Brain pericyte (primary cell): ENCODE measurements at places on chromosomes 12 and 14.

GRCh38 chr12:123767613-123768012 lies 5.5 kb downstream of the DNAH10 start:
- DNase-seq, result no peak

DNA sequence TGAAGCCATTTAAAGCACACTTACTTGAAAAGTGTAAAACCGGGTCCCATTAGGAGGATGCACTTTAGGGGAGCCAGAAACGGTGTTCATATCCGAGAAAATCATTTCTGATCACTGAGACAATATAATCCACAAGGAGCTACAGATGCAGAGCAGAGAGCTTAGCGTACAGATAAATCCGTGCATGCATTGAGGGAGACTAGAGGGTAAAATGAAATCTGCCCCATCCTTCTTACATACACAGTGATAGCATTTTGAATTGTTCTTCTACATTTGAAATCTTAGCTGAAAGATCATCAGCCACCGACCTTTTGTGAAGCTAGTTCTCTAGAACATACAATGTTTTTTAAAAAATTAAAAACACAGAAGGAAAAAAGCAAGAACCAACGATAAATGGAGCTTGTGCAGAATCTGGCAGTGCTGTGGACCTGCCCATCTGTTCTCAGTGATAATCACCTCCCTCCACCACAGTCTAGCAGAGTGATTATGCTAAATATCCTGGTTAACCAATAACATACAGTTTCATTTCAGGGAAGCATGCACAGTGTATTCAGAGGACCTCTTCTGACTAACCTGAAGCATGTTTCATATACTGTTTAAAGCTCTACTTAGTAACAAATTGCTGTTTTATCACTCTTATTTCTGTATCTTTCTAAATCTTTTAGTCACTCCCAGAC lies 161.1 kb downstream of the PPFIA2 start:
- DNase-seq, result no peak

- DNase-seq, result no peak
These were observed 122.1 kb downstream of the CALM1 start for GRCh38 chr14:90518941-90519256.

DNA sequence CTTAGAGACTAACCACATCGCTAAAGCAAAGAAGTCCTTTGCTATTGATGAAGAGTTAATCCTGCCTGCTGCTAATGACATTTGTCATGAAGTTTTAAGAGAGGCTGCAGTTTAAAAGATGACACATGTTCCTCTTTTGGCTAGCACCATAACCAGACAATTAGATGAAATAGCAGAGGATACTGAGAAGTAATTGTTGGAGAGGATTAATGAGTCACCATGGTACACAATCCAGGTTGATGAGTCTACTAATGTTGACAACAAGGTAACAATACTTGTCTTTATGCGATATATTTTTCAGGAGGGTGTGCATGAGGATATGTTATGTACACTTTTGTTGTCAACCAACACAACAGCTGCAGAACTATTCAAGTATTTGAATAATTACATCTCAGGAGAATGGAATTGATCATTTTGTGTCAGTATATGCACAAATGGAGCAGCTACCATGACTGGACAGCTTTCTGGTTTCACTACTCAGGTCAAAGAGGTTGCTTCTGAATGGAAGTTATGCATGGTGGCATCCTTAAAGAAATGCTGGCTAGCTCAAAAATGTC lies 56.7 kb downstream of the LRRIQ1 start:
- DNase-seq, result no peak

DNA sequence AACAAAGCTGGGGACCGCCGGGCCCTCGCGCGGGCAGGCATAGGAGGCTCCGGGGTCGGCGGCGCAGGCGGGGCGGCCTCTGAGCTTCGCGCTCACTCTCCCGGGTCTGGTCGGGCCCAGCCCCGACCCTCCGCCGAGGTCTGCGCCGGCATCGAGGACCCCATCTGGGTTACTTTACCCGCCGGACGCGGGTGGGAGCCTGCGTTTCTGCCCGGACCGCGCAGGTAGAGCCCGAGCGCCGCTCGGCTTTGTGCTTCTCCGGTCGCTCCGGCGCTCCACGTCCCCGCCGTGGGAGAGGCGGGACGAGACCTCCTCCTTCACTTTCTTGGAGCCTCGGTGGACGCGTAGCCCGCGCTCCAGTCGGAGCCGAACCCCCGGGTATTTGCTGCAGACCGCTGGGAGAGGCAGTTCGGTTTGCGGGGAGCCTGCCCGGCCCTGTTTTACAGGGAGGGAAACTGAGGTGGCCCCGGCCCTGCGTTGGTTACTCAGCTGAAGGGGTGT lies 63.2 kb downstream of the FBXL14 start:
- no peak for DNase-seq

GRCh38 chr14:76117789-76118484 lies 33.8 kb upstream of the GPATCH2L start:
- DNase-seq, result no peak
